ENCODE measurements at places on chromosomes 1 and 21.

- DNase-seq: no peak
Measured at GRCh38 chr1:3638027-3638426, 11.9 kb downstream of the WRAP73 start.

- DNase-seq: no peak
Measured at GRCh38 chr1:35190784-35191183, 2.2 kb downstream of the SFPQ start.

DNA sequence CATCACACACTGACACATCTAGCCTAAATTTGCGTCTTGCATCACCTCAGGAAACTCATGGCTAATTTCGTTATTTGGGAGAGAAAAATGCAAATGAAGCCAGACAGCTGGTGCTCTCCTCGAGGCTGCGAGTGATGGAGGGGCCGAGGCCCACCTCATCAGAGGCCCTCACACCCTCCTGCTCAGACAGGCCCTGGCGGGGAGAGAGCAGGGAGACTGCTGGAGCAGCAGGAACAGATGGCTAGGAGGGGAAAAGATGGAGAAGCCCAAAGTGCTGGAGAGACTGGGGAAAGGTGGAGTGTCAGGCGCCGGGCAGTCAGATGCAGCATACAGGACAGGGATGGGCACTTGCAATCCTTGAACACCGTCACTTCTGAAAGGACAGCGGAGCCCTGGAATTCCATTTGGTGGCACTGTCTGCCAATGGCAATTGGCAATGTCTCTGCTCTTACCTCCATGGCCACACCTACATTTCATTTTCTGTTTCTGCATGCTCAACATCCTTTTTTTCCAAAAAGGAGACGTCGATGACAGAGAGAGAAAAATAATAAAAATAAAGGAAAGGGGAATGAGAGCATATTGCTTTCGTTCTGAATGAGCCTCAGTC, 286.2 kb downstream of the SPATA17 start:
- DNase-seq: peak; percentile 2

DNA sequence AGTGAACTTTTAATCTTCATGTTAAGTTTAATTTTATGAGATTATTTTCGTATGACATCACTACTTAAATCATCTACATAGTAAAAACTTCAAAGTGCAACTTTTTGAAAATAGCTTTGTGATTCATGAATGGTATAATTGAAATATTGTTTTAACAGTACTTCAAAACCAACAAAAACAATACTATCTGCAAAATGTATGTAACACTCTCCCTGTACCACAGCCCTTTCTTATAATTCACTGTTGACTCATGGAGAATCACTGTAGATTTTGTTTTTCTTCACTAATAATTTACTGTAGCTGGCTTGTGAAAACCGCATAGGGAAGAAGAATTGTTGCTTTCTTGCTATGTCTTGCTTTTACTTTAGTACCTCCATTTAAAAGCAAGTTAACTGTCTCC, 301.4 kb upstream of the ADAMTS5 start:
- no peak for DNase-seq

DNA sequence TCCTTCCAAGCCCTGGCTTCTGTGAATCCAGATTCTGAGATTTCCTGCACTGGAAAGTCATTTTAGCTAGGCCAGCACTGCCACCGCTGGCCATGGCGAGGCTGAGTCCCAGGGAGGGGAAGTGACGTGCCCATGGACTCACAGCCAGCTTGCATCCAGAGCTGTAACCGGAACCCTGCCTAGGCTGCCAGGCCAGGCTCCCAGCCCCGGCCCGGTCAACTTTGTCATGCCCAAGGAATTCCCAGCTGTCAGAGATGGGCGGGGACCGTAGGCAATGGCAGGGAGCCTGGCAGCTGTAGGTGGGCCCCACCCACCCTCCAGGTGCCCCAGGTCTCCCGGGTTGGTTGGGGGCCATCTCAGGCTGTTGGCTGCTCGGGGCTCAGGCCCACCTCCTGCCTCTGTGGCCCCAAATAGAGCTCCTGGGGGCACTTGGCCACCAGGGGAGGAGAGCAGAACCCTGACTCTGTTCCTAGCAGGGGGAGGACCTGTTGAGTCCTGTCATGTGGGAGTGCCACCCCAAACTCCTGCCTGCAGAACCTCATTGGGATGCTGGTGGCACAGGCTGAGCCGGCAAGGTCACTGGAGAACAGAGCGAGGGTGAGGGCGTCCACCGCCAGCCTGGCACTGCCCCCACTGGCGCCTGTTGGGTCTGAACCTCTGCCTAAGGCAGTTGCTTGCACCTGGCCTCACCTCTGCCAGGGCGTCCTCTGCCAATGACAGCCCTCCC, 57.8 kb downstream of the FOXO6 start:
- DNase-seq: peak; percentile 94
